Activated CD4-positive, alpha-beta T cell treated with anti-CD3 and anti-CD28 coated beads, Interleukin-2, amount 50 U/mL, for 1 hour (primary cell): ENCODE measurements at places on chromosomes 16 and 17.

DNA sequence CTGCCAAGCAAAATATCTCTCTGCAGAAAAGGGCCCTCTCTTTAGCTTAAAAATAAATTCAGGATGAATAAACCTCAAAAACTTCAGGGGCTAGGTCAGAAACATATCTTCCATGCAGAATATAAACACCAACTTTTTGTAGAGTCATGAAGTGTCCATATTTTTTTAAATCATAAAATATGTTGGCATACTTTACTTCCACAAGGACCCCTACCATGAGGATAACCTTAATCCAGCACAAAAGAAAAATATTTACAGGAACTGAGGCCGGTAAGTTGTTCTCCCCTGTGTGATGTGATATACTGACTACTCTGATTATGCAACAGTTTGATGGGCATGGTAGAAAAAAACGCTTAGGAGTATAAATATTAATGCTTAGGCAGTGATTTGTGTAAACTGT is 264.8 kb upstream of the CDH11 start:
- no peak for DNase-seq

DNA sequence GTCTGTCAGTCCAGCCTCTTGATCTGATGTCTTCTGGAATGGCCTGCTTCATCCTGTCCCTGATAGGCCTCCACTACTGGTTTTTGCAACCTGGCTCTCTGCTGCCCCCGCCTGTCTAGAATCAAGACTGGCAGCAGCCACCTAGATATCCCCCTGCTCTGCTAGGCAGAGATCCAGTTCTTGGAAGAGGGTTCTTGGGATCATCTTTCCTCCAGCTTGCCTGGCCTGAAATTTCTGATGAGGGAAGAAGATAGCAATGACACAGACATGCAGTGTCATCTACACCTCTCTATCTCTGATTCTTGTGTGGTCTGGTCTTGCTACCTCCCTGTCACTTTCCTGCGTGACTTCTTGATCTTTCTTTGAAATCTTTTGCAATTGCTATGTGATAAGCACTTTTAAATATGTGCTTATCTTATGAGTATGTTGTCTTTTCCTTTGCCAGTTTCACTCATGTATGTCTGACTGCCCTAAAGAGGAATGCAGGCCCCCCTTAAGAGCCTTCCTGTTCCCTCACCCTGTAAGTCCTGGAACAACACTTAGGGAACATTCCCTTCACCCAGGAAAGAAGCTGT is 20.3 kb upstream of the NFATC3 start:
- peak; percentile 70 for DNase-seq

DNA sequence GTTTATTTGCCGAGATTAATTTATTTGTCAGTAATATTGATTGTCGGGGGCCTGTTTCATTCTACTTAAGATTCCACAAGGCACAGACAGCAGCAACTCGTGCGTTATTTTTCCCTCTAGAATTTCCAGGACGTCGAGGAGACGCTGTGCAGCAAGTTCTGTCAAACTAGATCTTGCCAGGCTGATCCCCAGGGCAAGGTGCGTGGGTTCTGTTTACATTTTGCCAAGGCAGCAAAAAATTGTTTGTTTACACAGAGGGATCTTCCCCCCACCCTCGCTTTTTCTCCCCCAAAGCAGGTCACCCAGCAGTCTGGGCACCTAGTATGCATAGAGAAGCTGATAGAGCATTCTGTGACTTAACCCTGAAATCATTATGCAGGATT is 111.4 kb downstream of the IRX3 start:
- DNase-seq = no peak

GRCh38 chr17:50421308-50422051 is 4.5 kb upstream of the ACSF2 start:
- no peak for DNase-seq

- no peak for DNase-seq
These were observed 3.9 kb upstream of the MT1B start for GRCh38 chr16:56647641-56648431.

DNA sequence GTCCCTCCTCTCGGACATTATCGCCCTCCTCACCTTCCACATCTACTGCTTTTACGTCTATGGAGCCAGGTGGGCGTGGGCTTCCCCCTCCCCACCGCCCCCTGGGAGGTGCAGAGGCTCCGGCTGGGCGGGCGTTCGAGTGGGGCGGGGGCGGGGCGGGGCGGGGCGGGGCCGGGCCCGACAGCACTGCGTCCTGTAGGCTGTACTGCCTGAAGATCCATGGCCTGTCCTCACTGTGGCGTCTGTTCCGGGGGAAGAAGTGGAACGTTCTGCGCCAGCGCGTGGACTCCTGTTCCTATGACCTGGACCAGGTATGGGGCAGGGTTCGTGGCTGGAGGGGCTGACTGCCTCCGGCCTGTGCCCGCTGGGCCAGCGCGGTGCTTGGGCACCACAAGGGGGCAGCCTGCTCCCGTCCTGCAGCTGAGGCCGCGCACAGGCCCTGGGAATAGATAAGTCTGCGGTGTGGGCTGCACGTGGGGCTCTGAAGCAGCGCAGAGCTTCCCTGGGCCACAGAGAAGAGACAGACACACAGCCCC is 9.2 kb downstream of the PIGQ start:
- peak; percentile 63 for DNase-seq

- no peak for DNase-seq
These were observed 15.7 kb upstream of the DHX8 start for GRCh38 chr17:43467981-43468581.

- DNase-seq = no peak
These were observed 212.2 kb upstream of the RPL38 start for GRCh38 chr17:73991260-73991659.

DNA sequence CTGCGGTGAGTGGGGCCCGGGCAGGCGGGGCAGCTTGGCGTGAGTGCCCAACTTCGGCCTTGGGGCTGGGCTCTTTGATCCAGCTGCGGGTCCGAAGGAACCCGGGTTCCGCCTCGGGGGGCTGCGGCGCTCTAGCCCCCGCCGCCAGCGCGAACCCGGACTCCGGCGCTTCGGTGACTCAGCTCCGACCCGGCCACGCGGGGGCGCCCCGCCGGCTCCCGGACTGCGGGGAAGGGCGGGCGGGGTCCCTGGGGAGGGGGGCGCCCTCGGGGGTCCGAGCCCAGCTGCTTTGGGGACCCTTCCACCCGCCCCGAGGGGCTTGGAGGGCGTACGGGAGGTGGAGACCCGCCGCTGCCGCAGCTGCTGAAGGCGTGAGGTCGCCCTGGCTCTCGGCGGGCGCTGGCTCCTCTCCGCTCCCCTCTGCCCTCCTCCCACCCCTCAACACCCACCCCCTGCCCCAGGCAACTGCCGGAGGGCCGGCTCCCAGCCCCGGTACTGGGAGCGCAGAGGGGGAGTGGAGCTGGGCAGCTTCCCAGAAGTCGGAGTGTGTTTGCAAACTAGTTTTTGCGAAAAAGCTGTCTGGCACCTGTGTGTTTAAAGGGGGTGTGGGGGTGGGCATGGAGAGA is 516 bp downstream of the CPNE2 start:
- peak; percentile 46 for DNase-seq

- no peak for DNase-seq
These were observed 33.8 kb downstream of the CCDC42 start for GRCh38 chr17:8710813-8711212.

DNA sequence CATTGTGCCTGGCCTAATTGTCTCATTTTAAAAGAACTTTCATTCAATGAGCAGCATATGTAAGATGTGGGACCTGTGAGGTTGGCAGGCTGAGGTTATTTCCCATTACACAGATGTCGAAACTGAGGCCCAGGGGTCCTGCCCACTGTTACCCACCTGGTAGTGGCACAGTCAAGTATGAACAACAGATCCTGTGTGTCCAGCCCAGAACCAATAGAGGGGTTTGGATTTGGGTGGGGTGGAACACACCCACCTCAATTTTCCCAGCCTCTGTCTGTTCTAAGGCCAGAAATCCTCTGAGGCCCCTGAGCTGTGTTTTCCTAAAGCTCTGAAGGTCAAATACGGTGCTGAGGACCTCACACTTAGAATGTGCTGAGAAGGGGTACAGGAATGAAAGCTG is 179.5 kb downstream of the XYLT1 start:
- DNase-seq = no peak

DNA sequence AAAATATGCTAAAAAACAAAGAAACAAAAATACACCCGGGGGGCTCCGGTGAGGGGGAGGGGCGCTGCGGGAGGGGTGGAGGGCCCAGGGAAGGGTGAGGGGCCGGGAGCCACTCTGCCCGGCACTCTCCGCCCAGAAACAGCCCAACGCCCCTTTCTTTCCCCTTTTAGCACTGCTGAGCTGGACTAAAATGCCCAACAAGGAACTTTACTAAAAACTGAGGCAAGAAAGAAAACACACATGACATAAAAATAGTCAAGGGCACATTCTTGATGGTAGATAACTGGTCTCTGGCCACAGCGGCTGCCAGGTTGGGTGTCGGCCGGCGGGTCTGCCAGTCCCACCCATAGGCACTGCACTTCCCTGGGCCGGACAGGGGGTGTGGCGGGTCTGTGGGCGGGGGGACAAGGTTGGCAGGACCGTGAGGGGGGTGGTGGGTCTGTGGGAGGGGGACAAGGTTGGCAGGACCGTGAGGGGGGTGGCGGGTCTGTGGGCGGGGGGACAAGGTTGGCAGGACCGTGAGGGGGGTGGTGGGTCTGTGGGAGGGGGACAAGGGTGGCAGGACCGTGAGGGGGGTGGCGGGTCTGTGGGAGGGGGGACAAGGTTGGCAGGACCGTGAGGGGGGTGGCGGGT is 20.9 kb downstream of the METRNL start:
- DNase-seq = no peak
